Right atrium auricular region (tissue), 2 donors: ENCODE measurements at places on chromosomes 4 and X. TPM values are rescaled to one million over a fixed set of nuclear protein-coding genes. Genes with fewer than 3 reads are reported as not detected.

Gene RPS6KA6
- total RNA-seq = 1.7 TPM

Gene XG
- total RNA-seq = 0.51 TPM

DNA sequence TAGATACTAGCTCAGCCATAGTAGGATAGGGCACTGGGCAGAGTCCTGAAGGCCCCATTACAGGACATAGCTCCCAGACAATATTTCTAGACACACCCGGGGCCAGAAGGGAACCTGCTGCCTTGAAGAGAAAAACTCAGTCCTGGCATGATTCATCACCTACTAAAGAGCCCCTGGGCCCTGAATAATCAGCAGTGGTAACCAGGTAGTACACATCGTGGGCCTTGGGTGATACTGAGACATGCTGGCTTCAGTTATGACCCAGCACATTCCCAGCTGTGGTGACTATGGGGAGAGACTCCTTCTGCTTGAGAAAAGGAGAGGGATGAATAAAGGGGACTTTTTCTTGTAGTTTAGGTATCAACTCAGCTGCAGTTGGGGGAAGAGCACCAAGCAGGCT lies 104.3 kb upstream of the STK26 start:
- no peak for DNase-seq

Gene SCFD2
- 9.4 TPM for total RNA-seq

- DNase-seq = no peak
Observed at GRCh38 chr4:128675083-128675482, 134.4 kb upstream of the JADE1 start.

DNA sequence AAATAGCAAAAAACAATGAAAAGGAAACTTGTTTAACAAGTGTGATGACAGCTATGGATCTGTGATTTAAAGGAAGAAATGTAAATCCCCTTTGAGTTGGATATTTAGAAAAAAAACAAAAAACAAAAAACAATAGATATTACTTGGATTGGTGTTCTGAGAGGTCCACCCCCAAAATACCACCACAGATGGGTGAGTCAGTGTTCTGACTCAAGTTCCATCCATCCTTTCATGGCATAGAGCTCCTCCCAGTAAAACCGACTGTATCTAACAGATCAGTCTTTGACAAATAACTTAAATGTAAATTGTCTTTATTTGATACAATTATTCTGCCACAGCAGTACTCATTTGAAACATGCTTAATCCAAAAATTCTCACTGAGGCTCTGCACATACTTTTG lies 27.4 kb downstream of the TMPRSS11B start:
- DNase-seq = no peak

- DNase-seq = peak; percentile 59
Observed at GRCh38 chrX:48648336-48648751, 35.3 kb upstream of the WAS start.

- DNase-seq = no peak
Observed at GRCh38 chr4:40621229-40621591, 8.5 kb downstream of the RBM47 start.

DNA sequence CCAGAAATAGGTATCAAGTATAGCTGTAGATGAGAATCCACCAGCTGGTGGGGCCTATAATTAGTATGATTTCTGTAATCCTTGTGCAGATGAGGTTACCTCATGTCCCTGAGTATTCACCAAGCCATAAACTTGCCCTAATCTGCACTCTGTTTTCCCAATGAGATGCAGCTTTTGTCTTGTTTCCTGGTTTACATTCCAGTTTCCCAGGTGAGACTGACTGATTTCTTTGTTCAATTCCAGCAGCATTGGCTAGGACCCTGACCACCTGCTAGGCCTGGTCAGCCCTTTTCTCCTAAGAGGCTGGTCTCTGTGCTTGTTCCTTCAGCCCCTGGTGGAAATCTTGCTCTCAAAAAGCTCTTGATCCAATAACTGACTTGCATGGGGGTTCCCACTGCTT lies 44.6 kb downstream of the GABRB1 start:
- no peak for DNase-seq

Gene CENPVL3
- total RNA-seq = not detected

DNA sequence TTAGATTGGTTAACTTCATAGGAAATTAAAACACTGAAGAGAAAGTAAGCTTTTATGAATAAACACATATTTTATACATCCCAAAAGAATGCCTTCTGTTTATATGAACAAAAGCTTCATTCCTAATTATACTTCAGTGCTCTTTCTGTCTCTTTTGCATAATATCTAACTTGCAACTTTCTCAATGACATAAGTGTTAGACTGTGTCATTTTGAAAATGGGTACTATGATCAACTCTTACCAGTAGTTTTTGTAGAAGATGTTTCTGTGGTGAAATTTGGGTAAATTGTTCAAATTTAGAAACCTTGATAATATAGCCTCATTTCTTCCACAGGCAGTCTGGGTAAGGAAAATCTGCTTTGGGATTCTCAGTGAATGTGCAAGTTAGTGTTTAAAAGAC lies 991.4 kb downstream of the CCSER1 start:
- no peak for DNase-seq

Gene SPANXA2
- not detected for total RNA-seq

DNA sequence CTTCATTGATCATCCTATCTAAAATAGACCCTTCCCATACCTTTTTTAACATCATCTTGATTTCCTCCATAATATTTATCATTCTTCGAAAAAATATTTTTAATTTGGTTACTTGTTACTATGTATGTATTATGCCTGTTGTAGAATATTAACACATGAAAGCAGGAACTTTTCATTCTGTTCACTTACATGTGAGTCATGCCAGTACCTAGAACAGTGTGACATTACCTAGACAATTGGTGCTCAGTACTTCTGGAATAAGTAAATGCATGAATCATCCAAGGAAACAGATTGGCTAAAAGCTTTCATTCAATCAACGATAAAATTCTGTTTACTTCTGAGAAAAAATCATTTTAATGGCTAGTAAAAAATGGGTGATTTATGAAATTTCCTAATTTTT lies 76.4 kb downstream of the CXXC4 start:
- DNase-seq = no peak

GRCh38 chr4:85964298-85964697 lies 395.6 kb downstream of the MAPK10 start:
- no peak for DNase-seq

GRCh38 chr4:3302786-3303564 lies 10.2 kb downstream of the RGS12 start:
- DNase-seq = no peak

DNA sequence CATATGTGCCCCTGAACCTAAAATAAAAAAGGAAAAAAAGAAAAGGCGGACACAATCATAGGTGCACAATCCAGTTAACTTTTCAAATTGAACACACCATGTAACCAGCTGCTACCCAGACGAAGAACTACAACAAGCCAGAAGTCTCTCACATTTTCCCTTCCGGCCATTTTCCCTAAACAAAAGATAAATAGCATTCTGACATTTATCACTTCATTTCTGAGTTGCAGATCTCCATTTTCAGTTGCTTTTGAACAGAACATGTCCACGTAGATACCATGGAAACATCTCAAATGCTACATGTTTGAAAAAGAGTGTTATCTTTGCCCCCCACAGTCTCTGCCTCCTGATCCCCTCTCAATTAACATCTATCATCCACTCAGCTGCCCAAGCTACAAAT lies 29.2 kb upstream of the CABS1 start:
- no peak for DNase-seq

Gene F9
- not detected for total RNA-seq

- DNase-seq = no peak
Observed at GRCh38 chr4:66604192-66604591, 933.9 kb upstream of the EPHA5 start.

Gene TMEM156
- total RNA-seq = not detected

DNA sequence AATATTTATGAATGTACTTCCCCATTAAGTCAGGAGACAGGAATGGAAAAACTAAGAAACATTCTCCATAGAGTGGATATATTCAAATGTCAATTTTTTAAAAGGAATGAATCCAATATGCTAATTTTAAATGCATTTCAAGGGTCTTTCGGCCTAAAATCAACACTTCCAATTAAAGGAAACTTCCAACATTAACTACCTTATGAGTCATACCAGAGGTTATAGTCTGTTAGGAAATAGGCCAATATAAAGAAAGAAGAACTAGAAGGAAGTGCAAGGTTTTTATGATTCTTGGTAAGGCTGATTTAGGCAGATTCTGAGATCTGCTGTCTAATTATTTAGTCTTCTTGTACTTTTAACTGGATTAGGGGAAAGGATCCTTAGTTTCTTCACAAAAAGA lies 260.1 kb upstream of the EDNRA start:
- DNase-seq = no peak

Gene RAB9B
- total RNA-seq = 12.7 TPM
